ENCODE measurements at places on chromosomes 4 and X. TPM values are rescaled to one million over a fixed set of nuclear protein-coding genes. Genes with fewer than 3 reads are reported as not detected.

ESX1 gene
- total RNA-seq, result not detected

MAP3K15 gene
- total RNA-seq, result not detected

ADH6 gene
- total RNA-seq, result not detected

ATP6AP2 gene
- 91.3 TPM for total RNA-seq

GLRA3 gene
- not detected for total RNA-seq

CXCL3 gene
- 2.2 TPM for total RNA-seq

TCEAL7 gene
- 3.6 TPM for total RNA-seq

RAB41 gene
- total RNA-seq, result not detected

TCP11X2 gene
- total RNA-seq, result not detected
